Stimulated activated CD4-positive, alpha-beta T cell treated with anti-CD3 and anti-CD28 coated beads, Interleukin-15, amount 100 ng/mL, for 1 hour (primary cell): ENCODE measurements at places on chromosomes 2 and 18.

GRCh38 chr2:1591978-1592907 is 152.1 kb downstream of the PXDN start:
- no peak for DNase-seq

GRCh38 chr2:98734162-98734561 is 3.2 kb upstream of the MGAT4A start:
- no peak for DNase-seq

GRCh38 chr2:228916416-228917090 is 354.5 kb downstream of the PID1 start:
- DNase-seq, result no peak

DNA sequence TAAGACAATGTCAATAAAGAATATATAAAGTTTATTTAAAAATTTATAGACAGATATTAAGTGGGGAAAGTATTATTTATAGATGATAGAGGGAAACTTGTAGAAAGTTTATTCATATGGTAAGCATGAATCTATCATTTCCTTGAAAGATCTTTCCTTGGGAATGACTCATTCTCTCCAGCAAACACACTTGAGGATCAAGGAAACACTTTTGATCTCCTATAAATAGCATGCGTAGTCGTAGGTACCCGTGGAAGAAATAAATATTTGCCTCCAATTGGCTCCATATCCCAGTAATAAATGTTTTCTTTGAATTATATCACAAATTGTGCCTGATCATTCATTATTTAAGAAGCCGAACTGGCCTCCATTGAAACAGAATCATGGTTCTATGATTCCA is 483.4 kb downstream of the RNF144A start:
- no peak for DNase-seq

DNA sequence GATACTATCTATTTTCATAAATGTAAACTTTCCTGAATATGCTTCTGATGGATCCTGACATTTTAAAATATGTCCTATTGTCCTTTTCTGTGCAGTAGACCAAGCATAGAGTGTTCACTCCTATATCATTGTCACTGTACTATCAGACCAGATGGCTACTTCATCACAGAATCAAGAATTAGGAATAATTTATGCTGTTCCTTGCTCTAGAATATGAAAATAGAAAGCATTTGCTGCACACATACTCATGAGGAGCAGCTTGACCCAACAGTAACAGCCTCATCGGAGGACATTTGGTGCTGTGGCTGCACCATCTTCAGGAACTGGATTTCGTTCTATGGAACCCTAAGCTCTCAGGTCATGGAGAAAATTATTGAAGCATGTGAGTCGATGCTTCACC is 468.9 kb upstream of the HNRNPA3 start:
- DNase-seq, result no peak

- DNase-seq, result no peak
These were observed 41.2 kb downstream of the PAX3 start for GRCh38 chr2:222257645-222258044.

- no peak for DNase-seq
These were observed 246.2 kb upstream of the ID2 start for GRCh38 chr2:8435608-8436007.

DNA sequence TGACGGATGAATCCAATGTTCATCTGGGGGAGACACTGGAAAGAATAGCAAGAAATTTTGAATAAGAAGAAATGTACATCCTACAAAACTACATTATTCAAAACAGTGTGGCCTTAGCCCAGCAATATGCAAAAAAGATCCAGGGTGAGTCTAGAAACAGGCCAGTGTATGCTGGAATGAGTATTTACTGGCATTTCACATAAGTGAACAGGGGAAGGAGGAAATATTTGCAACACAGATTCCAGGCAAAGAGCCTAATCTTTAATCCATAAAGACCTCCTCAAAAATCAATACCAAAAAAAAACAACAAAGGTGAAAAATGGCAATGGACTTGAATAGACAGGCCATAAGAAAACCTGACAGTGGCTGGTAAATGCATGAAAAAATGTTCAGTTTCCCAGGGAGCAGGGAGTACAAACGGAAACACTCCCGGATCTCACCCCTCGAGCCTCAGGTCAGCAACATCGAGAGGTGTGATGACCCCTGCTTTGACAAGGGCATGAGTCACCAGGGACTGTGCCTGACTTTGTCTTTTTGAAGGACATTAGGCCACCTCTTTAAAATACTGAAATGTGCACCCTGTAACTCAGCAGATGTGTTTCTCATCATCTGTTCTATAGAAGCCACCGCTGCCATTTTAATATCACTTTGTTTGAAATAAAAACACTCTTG is 12.7 kb upstream of the GPC1 start:
- no peak for DNase-seq
